ENCODE measurements at places on chromosomes 5 and 9. TPM values are rescaled to one million over a fixed set of nuclear protein-coding genes. Genes with fewer than 3 reads are reported as not detected.

The DRD1 gene
- 0.06 TPM for total RNA-seq

The HIGD2A gene
- 80.5 TPM for total RNA-seq

The AGPAT2 gene
- total RNA-seq: 51.3 TPM

- no peak for DNase-seq
These were observed 10.3 kb downstream of the RUSC2 start for GRCh38 chr9:35500130-35500748.

Measured in Daoy (cell line).